Liver (tissue), 10 donors: ENCODE measurements at places on chromosomes 13 and 19.

DNA sequence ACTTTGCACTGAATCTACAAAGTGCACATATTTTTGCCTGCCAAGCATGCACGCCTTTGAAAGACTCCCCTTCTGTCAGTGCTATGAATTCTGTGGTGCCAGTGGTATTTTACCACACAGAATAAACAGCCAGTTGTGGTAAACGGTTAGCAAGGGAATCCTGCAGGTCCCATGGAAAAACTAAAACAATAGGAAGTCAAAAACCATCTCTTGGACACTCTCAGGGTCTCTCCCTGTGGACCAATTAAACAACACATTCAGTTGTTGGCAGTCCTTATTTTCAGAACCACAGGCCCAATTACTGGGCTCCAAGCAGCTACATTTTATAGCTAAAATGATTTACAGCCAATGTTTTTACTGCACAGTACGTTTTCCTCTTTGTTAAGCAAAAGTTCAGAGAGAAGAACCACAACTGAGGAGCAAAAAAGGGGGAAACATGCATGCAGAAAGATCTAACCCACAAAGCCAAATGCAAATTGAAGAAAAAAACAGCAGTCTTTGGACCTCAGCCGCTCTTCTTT, 116.9 kb downstream of the KCTD12 start:
- no peak for DNase-seq

DNA sequence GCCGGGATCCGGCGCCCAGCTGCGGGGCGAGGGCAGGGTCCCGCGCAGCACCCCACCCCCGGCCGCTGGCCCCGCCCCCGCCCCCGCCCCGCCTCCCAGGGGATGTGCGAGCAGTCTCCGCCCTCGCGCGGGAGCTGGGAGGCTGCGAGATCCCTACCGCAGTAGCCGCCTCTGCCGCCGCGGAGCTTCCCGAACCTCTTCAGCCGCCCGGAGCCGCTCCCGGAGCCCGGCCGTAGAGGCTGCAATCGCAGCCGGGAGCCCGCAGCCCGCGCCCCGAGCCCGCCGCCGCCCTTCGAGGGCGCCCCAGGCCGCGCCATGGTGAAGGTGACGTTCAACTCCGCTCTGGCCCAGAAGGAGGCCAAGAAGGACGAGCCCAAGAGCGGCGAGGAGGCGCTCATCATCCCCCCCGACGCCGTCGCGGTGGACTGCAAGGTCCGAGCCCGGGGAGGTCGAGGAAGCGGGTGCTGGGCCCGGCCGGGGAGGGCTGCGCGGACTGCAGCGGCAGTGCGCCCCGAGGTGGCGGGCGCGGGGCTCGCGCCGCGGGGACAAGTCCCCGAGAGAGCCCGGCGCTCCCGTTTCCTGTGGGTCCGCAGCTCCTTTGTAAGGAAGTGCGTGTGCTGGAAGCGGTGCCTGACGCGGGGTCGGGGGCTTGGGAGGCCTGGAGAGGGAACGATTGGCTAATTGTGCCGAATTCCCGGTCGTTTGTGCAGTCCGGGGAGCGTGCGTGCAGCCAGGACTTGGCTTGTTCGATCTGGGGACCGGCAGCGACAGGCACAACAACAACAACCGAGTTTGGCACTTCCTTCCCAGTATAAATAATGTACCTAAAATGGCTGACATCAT, at the start of gene ITM2B:
Gene ITM2B, plus strand, starts transcription at position 161 of the 843 bp plus-strand sequence. Its CDS starts 155 bp downstream, at position 316.
- DNase-seq: peak; percentile 87

- DNase-seq: no peak
These were observed 13.6 kb downstream of the CCDC97 start for GRCh38 chr19:41323430-41324125.

DNA sequence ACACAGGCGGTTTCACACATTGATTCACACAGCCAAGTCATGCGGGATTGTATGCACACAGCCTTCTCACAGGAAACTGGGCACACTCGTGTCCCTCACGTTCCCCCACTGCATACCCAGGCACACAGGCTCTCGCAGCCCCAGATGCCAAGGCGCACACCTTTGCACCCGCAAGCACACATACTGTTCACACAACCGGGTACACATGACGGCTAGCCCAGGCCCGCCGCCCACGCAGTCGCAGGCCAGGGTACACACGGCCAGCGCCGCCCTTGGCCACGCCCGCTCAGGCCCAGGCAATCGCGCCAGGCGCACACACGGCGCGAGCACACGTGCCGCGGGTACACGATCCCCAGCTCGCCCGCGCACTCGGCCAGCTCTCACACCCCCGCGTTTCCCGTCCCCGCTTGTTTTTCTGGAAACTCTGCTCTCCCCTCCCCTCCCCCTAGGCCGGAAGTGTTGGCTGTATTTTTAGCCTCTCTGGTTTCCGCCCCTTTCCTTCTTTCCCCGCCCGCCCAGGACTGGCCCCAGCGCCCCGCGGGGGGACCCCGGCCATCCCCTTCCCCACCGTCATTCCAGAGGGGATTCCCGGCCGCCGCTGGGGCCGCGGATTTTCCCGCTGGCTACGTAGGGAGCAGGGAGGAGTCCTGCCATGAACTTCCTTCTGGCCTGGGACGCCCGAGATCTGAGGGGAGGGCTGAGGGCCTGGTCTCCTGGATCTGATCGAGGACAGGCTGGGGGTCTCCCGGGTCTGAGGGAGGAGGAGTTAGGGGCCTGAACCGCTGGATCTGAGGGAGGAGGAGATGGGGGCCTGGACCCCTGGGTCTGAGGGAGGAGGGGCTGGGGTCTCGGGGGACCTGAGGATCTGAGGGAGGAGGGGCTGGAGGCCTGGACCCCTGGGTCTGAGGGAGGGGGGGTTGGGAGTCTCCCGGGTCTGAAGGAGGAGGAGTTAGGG, 4.0 kb upstream of the ZFP36 start:
- peak; percentile 74 for DNase-seq

DNA sequence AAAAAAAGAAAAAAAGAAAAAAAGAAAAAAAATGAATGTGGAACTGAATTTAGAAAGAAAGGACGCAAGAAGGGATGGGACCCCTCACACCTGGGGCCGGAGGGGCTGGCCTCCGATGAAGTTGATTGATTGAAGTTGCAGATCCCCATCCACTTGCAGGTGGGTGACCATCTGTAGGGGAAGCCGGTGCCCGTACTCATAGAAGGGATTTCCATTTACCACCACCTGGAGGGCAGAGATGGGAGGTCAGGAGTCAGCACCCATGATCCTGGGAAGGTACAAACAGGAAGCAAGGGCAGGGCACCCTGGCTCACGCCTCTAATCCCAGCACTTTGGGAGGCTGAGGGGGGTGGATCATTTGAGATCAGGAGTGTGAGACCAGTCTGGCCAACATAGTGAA, 6.4 kb downstream of the LGALS4 start:
- no peak for DNase-seq

GRCh38 chr13:113348591-113348990, 15.3 kb downstream of the GRTP1 start:
- no peak for DNase-seq

- no peak for DNase-seq
These were observed 1.9 kb downstream of the TBC1D17 start for GRCh38 chr19:49879243-49879963.

GRCh38 chr13:92297971-92298942, 899.8 kb downstream of the GPC5 start:
- DNase-seq: no peak

- no peak for DNase-seq
These were observed 12.3 kb downstream of the LMO7 start for GRCh38 chr13:75648446-75648845.

DNA sequence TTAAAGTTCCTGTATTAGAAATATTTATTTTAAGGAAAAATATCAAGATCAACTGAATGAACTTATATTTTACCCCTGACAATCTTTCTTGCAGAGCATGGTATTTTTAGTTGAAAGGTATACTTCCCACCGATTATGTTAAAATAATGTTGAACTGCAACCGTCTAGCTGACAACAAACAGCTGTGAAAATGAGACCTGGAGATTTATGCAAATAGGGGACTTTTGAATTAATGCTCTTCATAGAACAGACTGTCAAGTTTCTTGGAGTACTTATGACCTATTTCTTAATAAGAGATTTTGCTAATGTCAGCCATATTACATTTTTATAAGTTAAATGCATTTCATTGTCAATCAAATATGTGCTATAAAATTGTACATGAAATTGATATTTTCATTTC, 210.9 kb downstream of the NALCN start:
- no peak for DNase-seq

DNA sequence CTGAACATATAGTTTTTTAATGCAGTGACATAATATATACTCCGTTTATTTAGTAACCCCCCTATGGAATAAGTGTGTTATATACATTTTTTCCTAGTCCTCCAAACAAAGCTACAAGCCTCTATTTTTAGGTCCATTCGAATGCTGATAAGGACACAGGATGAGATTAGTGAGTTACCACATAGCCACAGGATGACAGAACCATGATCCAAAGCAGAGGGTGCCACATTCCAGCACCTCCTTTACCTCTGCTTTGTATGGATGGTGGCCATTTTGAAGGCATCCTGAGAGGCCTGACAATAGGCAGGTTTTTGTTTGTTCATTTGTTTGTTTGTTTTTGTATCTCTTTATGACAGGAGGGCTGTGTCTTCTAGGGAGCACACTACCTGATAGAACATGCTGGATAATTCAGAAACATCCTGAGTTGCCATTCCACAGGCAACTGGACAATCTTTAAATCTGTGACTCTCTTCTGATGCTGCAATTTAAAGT, 186.3 kb downstream of the MTUS2 start:
- no peak for DNase-seq

- DNase-seq: no peak
These were observed 14.9 kb upstream of the RPL21 start for GRCh38 chr13:27236478-27236877.

DNA sequence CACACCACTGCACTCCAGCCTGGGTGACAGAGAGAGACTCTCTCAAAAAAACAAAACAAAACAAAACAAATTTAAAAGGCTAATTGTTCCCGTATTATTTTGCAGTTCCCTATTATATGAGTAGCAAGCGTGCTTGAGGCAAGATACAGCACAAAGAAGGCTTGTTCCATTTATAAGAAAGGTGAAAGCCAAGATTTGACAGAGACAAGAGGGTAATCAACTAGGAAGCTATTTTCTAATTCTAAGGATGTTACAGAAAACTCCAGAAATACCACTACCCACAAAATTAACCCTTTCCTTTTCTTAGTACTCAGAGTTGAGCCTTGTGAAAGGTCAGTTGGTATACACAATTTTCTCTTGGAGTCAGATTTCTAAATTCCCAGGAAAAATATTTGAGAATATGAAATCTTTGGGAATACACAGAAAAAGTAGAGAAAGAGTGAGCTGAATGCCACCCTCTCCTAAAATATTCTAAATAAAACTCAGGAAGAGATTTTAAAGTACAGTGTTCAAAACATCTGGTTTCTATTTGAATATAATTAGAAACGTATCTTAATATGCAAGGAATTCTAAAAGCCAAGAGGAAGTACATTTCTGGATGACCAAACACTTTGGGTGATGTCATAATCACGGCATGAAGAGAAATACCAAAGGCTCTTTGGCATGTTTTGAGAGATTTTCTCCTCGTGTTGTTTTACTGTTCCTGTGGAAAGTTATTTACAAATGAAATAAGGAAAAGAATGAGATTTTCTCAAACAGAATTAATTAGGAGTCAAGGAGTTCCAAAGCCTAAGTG, 63.0 kb upstream of the FLT1 start:
- no peak for DNase-seq

DNA sequence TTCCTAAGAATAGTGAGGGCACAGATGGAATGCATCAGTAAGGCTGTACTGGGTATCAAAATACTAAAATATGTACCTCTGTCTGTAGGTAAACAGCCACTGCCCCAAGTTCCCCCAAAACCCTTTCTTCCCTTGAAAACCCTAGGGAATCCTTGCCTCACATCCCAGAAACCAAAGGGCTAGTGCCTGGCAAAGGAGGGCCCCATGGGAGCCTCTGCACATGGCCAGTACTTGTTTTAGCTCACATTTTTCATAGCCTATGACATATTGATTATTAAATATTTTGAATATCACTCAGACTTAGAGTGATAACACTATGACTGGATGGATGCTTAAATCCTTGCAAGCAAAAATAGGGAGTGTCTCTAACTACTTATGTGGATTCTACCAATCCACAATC, 237.1 kb downstream of the LHFPL6 start:
- no peak for DNase-seq

- DNase-seq: no peak
These were observed 44.2 kb downstream of the WASF3 start for GRCh38 chr13:26601669-26602068.
